CD8-positive, alpha-beta memory T cell (primary cell): ENCODE measurements at places on chromosomes 11 and 22.
A peak's percentile ranks its signal among the peaks of the same experiment; 100 is the strongest.

DNA sequence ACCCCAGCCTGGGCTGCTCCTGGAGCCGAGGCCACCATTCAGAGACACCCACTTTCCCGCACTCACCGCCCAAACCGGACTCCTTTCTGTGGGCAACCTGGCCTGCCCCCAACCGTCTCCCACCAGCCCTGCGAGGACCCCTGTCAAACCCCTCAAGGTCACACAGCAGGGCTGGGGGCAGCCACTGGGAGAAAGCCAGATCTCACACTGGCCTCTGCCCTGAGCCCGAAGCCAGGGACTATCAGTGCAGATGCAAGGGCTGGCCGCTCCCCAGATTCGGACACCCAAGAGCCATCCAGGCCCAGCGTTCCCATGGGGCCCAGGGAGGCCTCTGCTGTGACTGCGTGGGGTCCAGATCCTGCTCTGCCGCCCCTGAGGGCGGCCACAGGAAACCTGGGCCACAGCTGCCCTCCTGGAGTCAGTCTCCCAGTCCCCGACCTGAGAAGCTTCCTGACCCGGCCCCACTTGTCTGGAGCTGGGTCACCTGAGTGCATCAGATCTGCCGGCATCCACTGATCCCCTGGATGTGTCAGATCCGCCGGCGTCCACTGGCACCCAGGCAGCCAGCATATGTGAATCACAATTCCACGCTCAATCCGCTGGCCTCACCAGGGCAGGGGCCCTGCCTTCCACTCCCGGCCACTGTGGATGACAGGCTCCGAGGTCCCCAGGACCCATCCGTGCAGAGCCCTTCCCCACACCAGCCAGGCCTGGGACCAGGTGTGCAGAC is 139.7 kb downstream of the BRD1 start:
- no peak overlapping the region for H3K27ac ChIP-seq
- H3K36me3 ChIP-seq = no peaks in the 10 kb centered on the region
- peaks cover 4% of the 10 kb centered on the region for H3K27me3 ChIP-seq
- no peak for DNase-seq
- H3K4me1 ChIP-seq = no peaks in the 10 kb centered on the region
- H3K4me3 ChIP-seq = no peak overlapping the region

DNA sequence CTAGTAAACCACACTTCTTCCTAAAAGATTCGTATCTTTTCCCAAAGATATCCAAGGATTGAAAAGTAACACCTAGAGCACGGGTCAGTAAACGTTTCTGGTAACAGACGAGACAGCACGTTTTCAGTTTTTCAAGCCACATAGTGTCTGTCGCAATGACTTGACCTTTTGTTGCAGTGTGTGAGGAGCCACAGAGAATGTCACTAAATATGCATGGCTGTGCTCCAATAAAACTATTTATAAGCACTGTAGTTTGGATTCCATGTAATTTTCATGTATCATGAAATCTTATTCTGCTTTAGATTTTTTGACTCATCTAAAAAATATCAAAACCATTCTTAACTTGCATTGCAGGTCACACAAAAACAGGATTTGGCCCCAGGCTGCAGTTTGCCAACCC is 18.3 kb upstream of the MICAL3 start:
- H3K4me3 ChIP-seq = no peak overlapping the region
- DNase-seq = no peak
- H3K4me1 ChIP-seq = no peaks in the 10 kb centered on the region
- H3K27ac ChIP-seq = no peak overlapping the region
- H3K36me3 ChIP-seq = no peaks in the 10 kb centered on the region

GRCh38 chr11:117221775-117222517 is 9.9 kb downstream of the PCSK7 start:
- H3K4me1 ChIP-seq = peaks cover 7% of the 10 kb centered on the region
- H3K4me3 ChIP-seq = no peak overlapping the region
- no peak overlapping the region for H3K27ac ChIP-seq
- no peaks in the 10 kb centered on the region for H3K27me3 ChIP-seq
- H3K36me3 ChIP-seq = peaks cover 86% of the 10 kb centered on the region

DNA sequence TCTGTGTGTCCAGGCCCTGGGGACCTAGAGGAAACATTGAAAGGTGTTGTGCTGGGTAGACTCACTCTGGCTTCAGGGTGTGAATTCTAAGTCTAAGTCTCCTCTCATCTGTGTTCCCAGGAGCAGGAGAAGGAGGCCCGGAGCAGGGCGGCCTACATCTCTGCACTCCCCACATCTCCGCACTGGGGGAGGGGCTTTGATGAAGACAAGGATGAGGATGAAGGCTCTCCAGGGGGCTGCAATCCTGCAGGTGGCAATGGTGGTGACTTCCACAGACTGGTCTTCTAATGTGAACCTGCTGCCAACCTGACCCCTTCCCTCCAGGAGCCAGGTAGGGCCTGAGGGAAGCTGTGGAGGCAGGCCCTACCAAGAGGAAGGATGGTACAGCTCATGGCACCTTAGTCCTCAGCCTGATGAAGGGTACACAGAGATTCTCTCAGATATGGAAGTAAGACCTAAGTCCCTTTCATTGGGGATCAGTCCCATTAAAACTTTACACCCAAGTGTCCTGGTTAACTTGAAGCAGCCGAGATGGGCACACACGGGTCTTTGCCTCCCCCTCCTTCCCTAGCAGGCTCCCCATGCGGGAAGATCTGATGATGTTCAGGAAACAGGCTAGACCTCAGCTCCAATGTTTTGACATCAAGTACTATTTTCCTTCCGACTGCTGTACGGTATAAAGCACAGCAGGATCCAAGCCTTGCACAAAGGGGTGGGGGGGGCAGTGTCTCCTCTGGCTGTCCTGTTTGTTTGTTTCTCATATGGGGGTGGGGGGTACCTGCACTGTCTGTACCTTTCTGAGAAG is 25.0 kb downstream of the USP35 start:
- no peaks in the 10 kb centered on the region for H3K27me3 ChIP-seq
- DNase-seq = no peak
- no peak overlapping the region for H3K27ac ChIP-seq
- no peaks in the 10 kb centered on the region for H3K36me3 ChIP-seq
- H3K4me1 ChIP-seq = no peaks in the 10 kb centered on the region
- no peak overlapping the region for H3K4me3 ChIP-seq

DNA sequence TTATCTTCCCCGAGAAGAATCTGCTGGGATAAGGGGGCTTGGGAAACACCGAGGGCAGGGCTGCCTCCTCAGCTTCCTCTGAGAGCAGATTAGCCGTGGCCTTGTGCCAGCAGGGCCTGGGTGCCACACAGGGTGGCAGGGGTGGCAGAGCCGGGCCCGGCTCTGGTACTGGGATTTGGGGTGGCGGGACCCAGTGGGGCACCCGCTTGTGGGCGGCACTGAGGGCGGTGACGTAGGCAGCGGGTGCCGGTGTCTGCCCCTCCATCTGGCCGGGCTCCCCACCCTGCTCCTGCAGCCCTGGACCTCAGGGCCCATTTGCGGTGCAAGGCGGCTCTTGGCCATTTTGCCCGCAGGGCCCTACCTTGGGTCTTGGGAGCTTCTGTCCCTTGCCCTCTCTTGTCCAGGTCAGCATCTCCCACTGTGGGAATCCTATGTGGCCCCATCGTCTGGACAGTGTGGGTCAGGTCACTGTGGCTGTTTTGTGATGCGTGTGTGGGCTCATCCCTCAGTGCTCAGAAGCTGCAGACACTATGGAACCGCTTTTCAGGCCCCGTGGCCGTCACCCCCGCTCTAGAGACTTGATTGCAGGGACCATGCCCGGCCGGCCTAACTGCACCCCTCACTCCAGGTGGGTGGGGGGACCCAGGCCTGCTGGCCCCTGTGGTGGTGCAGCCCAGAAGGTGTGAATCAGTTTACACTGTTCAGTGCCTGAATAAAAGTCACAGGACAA is 29.7 kb upstream of the KRTAP5-6 start:
- H3K27ac ChIP-seq = no peak overlapping the region
- H3K4me3 ChIP-seq = no peak overlapping the region
- H3K4me1 ChIP-seq = no peaks in the 10 kb centered on the region
- H3K36me3 ChIP-seq = no peaks in the 10 kb centered on the region
- no peak for DNase-seq

GRCh38 chr11:33479231-33479630 is 221.4 kb downstream of the C11orf91 start:
- no peaks in the 10 kb centered on the region for H3K27me3 ChIP-seq
- H3K36me3 ChIP-seq = no peaks in the 10 kb centered on the region
- no peak for DNase-seq
- H3K4me1 ChIP-seq = no peaks in the 10 kb centered on the region

DNA sequence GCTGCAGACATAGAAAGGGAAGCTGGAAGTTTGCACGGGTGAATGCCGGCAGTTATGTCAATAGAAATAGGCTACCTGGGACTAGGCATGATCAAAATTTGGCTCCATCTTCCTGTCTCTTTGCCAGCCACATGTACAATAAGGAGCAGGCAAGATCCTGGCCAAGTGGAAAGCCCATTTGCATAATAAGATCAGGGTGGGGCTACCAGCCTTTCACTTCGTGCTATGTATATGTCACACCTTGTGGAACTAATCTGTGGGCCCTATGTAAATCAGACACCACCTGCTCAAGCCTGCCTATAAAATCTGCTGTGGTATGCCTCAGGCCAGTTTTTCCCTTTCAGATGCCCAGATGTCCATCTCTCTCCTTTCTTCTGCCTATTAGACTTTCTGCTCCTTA is 79.3 kb upstream of the DRD2 start:
- DNase-seq = no peak
- no peaks in the 10 kb centered on the region for H3K4me1 ChIP-seq
- H3K4me3 ChIP-seq = no peak overlapping the region

DNA sequence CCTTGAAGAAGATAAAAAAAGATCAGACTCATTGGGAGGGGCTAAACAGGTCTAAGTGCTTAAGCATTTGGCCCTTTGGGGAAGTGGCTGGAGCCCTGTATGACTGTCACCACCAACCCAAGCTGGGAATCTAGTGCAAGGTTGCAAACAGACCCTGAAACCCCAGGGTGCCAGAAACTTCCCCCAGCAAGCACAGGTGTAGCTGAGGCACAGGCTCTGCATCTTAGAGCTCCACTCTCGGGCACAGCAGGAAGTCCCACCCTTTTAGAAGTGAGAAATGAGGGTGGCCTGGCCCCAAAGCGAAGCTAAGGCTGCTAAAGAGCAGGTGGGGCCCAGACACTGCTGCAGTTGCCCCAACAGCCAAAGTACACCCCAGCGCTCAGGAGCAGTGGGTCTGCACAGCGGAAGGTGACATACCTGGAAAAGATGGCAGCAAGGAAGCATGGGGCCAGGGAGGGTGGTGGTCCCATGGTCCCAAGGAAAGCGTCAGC is 5.8 kb upstream of the KDM2A start:
- peak; percentile 39 for DNase-seq
- H3K27me3 ChIP-seq = no peaks in the 10 kb centered on the region
- H3K27ac ChIP-seq = peak overlapping the region; percentile 12
- peaks cover 15% of the 10 kb centered on the region for H3K4me1 ChIP-seq
- H3K4me3 ChIP-seq = peak overlapping the region; percentile 19
- no peaks in the 10 kb centered on the region for H3K36me3 ChIP-seq

- no peaks in the 10 kb centered on the region for H3K36me3 ChIP-seq
- no peak for DNase-seq
- no peak overlapping the region for H3K27ac ChIP-seq
- H3K4me3 ChIP-seq = no peak overlapping the region
Measured at GRCh38 chr11:71252770-71253730, 673 bp upstream of the SHANK2 start.

- no peak overlapping the region for H3K27ac ChIP-seq
- no peaks in the 10 kb centered on the region for H3K36me3 ChIP-seq
- H3K4me1 ChIP-seq = no peaks in the 10 kb centered on the region
- DNase-seq = no peak
- no peak overlapping the region for H3K4me3 ChIP-seq
Measured at GRCh38 chr11:123903932-123904331, 2.0 kb downstream of the OR8D4 start.

DNA sequence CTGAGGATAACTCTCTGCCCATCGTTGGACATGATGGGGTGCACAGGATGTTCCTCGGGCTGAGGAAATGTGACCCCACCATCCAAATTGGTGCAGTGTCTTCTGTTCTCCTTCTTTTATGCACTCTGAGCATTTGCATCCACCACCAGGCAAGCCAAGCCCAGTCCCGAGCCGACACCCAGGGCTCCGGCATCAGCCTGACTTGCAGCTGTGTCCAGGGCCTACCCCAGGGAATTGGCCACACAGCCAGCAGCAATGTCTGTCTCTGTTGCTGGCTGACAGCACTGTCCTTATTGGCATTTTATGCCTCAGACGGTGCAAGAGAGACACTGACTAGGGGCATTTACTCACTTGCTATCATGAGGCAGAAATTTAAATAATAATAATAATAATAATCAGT is 25.4 kb upstream of the CPT1A start:
- H3K36me3 ChIP-seq = no peaks in the 10 kb centered on the region
- H3K27ac ChIP-seq = no peak overlapping the region

DNA sequence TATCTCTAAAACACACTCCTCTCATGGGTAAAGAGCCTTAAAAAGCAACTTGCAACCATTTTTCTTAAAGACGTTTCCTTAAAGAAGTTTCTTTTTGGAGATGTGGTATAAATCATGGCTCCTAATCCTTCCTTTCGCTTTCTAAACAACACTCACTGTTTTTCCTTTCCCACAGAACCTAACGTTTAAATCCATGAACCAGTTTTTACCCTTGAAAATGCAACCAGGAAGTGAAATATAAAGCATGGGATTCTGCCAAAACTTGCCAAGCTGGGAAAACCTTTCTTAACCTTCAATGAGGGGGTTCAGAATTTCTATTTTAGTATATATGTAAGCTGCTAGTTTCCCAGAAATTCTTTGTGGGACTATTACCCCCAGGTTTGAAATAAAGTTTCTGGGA is 8.6 kb downstream of the PLEKHA7 start:
- DNase-seq = no peak
- no peak overlapping the region for H3K27ac ChIP-seq
- no peaks in the 10 kb centered on the region for H3K27me3 ChIP-seq

DNA sequence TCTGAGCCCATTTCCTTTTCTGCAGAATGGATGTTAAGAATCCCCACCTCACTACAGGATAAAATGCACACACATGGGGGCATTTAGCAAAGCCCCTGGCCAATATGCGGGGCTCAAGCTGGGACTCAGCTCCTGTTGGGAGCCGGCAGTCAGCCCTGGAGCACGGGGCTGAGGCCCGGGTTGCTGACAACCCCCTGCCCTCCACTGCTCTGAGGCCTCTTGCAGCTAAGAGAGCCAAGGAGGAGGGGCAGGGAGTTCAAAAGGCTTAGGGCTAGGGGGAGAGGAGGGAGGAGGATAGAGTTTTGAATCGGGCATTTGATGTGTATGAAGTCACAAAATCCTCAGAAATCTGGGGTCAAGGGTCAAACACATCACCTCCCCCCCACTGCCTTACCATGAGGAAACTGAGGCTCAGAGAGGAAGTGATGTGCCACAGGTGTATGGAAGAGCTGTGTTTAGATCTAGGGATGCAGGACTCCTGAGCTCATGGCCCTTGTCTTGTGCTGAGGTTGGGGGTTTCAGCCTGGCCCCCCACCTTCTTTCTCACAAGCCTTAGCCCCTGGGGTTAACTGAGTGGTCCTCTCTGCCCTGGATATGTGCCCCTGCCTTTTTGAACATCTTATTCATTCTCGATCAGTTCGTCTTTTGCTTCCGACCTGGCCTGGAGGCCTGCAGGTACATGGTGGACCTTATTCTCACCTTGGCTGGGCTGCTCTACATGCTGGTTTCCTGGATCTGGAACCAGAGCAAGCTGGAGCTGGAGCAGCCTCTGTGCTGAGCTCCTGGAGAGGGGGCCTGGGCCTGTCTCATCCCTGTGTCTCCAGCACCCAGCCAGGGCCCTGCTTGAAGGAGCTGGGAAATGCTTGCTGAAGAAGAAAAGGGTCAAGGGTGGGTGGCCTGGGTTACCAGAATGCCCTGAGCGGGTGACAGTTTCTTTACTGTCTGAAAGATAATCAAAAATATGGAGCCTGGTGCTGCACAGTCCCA is 80.3 kb downstream of the LRRC32 start:
- DNase-seq = no peak
- no peak overlapping the region for H3K4me3 ChIP-seq
- H3K4me1 ChIP-seq = no peaks in the 10 kb centered on the region

- no peak for DNase-seq
- no peaks in the 10 kb centered on the region for H3K36me3 ChIP-seq
- no peak overlapping the region for H3K27ac ChIP-seq
- no peaks in the 10 kb centered on the region for H3K27me3 ChIP-seq
- H3K4me1 ChIP-seq = no peaks in the 10 kb centered on the region
Measured at GRCh38 chr11:16280256-16280682, 76.1 kb downstream of the SOX6 start.
